ENCODE measurements at places on chromosomes 6 and 20.

- DNase-seq: no peak
Measured at GRCh38 chr6:105875974-105876640, 210.0 kb upstream of the PRDM1 start.

GRCh38 chr20:18223409-18223808 is 64.9 kb upstream of the ZNF133 start:
- no peak for DNase-seq

- no peak for DNase-seq
Measured at GRCh38 chr20:3430376-3431069, 23.1 kb upstream of the DNAAF9 start.

GRCh38 chr6:160765412-160765811 is 63.4 kb downstream of the PLG start:
- DNase-seq: no peak

DNA sequence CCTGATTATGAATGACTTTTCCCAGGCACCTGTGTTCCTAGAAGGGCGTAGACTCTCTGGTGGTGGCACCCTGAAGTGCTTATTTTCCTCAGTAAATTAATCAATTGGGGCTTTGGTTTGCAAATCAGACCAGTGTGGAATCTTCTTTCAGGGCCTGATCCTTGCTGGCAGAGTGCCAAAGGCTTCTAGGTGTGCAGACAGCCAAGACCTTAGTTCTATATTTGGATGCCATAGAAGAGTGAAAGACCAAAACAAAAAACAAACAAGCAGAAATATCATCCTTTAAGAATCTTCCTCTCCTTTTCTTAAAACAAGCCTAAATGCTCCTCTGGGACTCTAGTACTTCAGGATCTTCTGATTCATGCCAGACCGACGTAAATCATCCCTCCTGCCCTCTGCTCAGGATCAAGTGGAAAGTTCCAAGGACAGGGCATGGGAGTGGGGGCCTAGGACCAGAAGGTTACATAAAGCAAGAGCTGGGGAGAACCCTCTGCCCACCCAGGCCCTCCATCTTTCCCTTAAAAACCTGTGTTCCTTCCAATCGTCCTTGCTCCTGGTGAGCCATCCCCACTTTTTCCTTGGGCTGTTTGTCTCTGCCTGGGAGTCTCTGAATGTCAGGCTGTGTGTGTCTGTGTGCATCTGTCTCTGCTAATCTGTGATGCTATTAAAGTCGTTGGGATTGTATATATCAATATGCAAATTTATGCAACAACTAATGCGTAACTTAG is 70.5 kb upstream of the MYLIP start:
- DNase-seq: no peak

DNA sequence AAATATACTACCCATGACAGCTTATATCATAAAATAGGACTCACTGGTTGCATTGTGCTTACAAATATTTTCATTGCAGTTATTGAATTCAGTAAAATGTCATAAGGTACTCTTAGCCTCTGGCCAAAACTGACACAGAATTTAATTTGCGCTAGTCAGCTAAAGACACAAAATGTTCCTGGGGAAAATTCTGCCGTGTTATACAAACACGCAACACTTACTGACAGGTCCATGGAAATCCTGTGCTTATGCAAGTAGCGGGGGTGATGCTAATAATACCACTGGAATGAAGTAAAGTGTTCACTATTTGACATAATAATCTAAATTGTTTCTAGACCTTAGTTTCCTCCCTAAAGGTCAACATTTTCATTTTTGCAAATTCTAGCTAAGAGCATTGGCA is 354.4 kb upstream of the RSPO3 start:
- peak; percentile 15 for DNase-seq

DNA sequence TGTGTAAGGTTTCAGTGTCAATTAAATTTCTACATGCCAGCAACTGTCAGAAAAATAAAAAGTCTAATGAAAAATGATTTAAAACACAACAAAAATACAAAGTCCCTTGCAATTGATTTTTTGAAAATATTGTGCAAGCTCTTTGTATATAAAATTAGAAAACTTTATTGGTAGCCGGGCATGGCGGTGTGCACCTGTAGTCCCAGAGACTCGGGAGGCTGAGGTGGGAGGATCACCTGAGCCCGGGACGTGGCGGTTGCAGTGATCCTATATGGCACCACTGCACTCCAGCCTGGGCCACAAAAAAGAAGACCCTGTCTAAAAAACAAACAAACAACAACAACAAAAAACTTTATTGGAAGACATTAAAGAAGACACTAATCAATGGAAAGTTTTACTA is 6.0 kb upstream of the OVOL2 start:
- no peak for DNase-seq

- DNase-seq: no peak
Measured at GRCh38 chr6:111713236-111713635, 107.6 kb upstream of the TRAF3IP2 start.

DNA sequence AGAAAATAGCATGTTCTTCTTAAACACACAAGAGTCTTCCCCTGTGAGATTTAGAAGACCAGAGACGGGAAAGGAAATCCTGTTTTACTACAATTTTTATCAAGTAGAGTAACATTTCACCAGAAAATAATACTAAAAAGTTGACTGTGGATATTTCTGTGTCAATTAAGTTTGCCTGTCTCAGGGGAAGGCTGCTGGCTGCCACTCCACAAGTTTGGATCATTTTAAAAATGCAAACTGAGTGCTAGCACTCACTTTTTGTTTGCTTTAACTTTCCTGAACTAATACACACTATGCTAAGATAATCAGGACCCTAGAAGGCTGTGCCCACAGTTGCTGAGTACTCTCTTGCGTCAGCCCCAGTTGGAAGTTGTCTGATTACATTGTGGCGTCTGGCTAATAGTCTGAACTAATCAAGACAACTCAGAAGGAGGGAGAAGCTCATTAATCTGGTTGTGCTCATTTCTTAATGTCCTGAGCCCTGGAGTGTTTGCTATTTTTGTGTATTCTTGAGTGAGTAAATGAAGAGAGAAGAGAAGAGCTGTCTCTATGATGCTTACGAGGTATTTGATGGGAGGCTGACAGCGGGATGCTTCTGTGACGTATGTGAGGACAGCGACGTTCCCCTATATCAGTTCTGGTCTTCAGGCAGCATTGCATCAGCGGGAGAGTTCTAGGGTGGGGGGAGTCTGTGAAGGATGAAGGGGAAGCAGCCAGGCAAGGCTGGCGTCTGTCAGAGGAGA is 664.2 kb downstream of the QKI start:
- DNase-seq: no peak

DNA sequence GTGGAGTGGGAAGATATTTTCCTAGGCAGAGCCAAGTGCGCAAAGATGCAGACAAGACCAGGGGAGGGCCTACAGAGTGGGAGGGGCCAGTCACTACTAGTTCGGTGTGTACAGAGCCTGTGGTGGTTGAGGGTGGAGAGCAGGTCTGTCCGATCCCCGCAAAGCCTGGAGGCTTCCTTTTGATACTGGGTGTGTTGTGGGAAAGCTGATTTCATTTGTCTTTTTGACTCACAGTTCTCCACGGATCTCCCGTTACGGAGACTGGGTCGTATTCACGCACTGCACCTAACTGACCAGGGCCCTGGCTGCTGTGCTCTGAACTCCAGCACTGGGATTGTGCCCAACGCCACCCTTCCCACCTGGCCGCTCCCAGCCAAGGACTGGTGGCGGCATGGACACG is 1.4 kb upstream of the TIAM2 start:
- DNase-seq: no peak

DNA sequence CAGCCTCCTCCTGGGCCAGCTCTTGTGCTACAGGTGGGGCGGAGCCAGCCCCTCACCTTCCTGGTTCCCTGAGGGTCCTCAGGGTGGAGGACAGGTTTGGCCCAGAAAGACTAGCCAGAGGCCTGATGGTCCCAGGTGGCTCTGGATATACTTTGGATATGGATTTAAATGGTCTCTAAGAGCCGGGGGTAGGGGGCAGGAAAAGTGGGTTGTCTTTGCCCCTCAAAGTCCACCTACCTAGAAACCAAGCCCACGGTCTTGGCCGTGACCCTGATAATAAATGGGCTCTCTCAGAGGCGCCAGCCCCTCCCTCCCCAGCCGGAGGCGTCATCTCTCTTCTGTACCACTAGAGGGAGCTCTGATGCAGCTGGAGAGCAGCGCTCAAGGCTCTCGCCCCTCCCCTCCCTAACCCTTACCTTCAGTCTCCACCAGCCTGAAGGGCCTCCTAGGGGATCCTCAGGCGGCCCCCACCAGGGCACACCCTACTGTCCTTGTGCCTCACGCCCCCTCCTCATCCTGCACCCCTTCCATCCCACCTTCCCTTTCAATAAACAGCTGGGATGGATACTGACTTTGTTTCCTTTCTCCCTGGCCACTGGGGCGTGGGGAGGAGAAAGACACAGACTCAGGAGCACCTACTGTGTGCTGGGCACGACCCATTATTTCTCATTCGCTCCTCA is 7.5 kb downstream of the NRSN2 start:
- DNase-seq: peak; percentile 68

- DNase-seq: peak; percentile 72
Measured at GRCh38 chr6:13923527-13924145, 1.1 kb upstream of the RNF182 start.

- DNase-seq: no peak
Measured at GRCh38 chr6:136439514-136440190, 110.6 kb downstream of the MAP7 start.

GRCh38 chr6:108633436-108633835 is 72.7 kb downstream of the FOXO3 start:
- no peak for DNase-seq

DNA sequence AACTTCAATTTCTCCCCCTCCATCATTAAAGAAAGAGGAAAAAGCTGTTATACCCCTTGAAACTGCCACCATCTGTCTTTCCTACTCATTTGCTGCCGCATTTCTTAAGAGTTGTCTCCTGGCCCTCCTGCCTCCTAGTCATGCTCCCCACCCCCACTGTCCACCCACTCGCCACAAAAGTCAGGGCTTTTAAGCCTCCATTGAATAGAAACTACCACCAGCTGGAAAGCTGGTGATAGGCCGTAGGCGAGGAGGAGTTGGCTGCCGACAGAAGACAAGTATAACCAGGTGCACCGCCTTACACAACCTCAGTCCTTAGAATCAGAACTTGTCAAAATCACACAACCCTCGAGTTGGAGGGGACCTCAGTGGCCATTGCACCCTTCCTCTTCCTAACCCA is 67.6 kb downstream of the B3GAT2 start:
- no peak for DNase-seq

DNA sequence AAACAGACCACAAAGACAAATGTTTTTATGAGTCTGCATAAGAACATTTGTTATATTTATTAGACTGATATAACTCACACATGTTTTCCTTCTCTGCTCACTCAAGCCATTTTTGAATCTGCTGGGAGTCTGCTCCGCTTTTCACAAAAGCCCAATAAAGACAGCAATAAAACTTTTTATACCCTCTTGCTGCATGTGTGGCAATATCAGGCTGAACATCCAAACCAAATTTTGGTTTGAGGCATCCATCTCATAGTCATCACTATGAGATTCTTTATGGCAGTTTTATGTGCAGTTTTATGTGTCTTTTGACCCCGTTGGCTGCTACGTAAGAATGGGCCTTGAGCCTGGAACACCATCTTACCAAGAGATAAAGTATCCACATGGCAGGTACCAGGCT is 1276.8 kb upstream of the ADGRB3 start:
- DNase-seq: no peak

DNA sequence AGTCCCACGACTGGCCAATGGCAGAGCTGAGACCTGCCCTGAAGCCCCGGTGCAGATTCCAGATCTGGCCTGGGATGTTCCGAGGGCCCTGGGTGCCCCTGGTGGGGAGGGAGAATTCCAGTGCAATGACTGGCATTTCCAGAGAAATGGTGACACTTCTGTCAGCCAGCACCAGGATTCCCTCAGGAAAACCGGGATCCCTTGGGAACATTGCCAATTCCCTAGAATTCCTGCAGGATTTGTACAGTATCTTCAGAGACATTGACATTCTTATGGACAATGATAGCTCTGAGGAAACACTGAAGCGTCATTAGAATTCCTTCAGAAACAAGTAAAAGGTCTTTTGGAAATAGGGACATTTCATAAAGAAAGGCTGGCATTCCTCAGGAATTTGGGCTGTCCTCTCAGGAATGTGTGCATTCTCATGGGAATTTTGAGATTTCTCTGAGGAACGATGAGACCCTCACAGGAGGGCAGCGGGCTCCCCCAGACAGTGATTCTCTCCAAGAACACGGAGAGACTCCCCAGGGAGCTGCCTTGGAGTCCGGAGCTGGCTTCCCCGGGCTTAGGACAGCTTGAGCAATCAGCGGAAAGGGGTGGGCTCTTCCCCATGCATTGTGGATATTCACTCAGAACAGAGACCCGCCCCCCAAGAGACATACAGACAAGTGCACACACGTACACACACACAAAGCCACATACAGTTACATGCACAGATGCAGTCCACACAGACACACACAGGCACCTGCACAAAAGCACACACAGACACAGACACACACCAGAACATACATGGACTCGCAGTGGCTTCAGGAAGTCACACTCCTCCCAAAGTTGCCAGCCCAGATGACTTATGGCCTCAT is 35.2 kb upstream of the BPIFA2 start:
- DNase-seq: no peak

DNA sequence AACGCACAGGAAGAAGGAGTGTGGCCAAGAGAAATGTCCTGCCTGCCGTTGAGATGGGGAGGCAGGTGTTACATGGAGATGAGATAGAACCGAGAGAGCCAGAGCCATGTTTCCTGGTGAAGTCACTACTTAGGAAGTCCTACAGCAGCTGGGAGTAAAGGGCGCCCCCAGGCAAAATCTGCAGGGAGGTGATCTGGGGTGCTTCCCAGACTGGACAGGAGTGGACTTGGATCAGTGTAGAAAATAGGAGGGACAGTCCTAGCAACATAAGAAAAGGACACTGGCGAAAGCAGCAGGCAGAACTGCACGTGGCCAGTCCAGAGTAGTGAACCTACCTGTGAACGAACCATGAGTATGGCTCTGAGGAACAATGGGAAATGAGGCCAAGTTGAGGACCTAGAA is 85.3 kb downstream of the CD164 start:
- DNase-seq: no peak

GRCh38 chr6:133131621-133132465 is 109.3 kb upstream of the EYA4 start:
- DNase-seq: no peak

DNA sequence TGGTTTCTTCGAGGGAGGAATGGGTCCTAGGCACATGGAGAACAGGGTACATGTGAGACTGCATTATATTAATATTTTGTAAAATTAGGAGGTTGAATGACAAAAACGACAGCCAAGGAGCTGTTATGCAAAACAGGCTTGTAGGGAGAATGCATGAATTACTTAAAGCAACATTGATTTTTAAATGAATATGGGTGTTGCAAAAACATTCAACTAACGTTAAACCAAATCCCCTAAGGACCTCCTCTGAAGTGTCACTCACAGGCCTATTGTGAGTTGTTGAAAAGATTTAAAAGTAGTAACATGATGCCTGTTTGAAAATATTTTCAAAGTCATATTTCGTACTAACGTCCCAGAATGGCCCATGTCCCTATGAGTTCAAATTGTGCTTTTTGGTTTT is 21.9 kb downstream of the FBXL4 start:
- DNase-seq: no peak
